Stimulated activated CD4-positive, alpha-beta T cell treated with anti-CD3 and anti-CD28 coated beads, TNF-alpha, amount 100 ng/mL, for 4 hours (primary cell): ENCODE measurements at places on chromosomes 12 and 14.

- DNase-seq, result no peak
These were observed 8.5 kb upstream of the BCL7A start for GRCh38 chr12:122013136-122013535.

GRCh38 chr12:71602761-71603577, 60.7 kb downstream of the ZFC3H1 start:
- DNase-seq, result no peak

DNA sequence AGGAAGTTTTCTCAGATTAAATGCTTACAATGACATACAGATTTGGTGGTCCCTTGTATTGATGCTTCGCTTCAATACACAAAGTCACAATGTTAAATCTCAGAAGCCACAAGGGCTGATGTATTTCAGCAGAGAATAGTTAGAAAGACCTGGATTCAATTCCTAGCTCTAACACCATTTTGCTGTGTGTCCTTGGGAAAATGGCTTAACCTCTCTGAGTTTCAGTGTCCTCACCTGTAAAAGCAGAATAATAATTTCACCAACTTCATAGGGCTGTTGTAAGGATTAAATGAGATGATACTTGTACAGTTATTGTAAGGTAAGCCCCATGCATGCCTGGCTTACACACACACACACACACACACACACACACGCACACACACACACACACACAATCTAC, 30.3 kb downstream of the P2RX7 start:
- DNase-seq, result no peak

GRCh38 chr12:54060975-54061778, 7.5 kb downstream of the HOXC4 start:
- DNase-seq, result no peak

DNA sequence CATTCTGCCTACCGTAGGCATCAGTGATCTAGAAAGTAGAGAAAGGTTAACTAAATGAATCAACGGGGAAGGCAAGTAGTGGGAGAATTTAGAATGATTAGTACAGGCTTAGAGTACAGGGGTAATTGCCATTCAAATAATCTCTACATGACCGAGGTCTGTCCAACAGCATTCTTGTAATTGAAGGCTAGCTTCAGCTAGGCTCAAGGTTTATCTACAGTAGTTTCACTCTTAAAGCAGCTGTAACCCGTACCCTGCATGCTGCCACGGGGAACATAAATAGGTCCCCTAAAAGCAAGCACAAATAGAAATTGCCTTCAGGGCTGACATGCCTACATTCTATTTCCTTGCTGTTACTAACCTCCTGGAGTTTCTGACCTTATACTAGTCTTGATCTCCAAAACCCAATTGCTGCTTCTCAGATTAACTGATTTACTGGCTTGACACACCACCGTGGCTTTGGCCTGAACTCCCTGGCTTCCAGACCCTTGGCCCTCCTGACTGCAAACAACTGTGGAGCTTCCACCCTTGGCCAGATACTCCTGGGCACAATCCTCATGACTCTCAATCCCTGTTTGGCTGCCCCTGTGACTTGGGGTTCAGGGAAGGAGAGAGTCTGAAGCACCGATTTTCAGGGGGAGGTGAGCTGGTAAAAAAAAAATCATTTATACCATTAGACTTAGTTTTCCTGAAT, 242.1 kb upstream of the FOXN3 start:
- DNase-seq, result no peak

- DNase-seq, result no peak
These were observed 253.0 kb downstream of the KTN1 start for GRCh38 chr14:55832974-55833373.

- DNase-seq, result no peak
These were observed 98.5 kb upstream of the TMPO start for GRCh38 chr12:98416845-98417244.

GRCh38 chr12:27193106-27193505, 51.0 kb upstream of the STK38L start:
- no peak for DNase-seq
